Stimulated activated CD4-positive, alpha-beta T cell treated with anti-CD3 and anti-CD28 coated beads, Interleukin-4, amount 100 ng/mL, for 48 hours (primary cell): ENCODE measurements at places on chromosomes 7 and 10.

DNA sequence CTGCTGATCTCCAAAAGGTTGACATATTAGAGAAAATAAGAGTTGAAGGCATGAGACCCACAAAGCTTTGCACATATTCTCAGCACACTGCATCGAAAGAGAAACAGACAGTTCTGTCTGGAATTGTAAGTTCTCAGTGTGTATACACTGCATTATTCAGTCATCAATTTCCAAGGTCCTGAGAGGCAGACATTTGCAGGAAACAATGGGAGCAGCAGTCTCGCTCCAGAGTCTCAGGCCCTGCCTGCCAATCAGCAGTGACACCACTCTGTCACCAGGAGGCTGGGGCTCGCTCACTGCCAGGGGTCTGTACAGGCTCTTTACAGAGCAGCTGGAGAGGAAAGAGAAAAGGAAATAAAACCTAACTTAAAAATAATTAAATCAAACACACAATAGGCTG lies 36.3 kb downstream of the JAZF1 start:
- DNase-seq, result no peak

- no peak for DNase-seq
These were observed 546.2 kb downstream of the SORCS3 start for GRCh38 chr10:105187243-105187642.

DNA sequence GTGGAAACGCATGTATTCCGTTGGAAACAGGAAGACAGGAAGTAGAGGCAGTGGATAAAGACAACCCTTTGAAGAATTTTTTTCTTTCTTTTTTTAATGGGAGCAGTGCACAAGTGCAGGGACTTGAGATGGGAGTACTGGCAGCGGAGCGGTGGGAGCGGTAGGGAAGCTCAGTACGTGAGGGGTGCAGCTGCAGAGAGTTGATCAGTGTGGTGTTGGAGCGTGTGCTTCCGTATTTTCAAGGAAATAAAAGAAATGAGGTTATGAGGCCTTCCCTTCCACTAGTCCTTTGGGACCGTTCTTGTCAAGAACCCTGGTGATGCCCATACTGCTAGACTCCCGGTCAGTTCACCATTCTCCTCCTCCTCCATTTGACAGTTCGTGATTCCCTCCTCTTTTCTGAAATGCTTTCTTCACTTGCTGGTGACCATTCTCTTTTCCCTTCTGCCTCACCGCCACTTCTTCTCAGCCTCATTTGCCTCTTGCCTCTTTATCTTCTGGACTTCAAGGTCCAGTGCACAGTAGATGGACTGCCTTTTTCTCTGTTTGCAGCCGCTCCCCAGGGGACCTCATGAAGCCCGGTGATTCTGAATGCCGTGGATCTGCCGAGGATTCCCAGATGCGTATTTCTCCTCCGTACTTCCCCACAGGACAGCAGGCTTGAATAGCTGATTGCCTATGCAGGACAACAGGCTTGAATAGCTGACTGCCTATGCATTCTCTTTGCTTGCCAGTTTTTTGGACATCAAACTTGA lies 39.1 kb upstream of the TMEM236 start:
- DNase-seq, result no peak

DNA sequence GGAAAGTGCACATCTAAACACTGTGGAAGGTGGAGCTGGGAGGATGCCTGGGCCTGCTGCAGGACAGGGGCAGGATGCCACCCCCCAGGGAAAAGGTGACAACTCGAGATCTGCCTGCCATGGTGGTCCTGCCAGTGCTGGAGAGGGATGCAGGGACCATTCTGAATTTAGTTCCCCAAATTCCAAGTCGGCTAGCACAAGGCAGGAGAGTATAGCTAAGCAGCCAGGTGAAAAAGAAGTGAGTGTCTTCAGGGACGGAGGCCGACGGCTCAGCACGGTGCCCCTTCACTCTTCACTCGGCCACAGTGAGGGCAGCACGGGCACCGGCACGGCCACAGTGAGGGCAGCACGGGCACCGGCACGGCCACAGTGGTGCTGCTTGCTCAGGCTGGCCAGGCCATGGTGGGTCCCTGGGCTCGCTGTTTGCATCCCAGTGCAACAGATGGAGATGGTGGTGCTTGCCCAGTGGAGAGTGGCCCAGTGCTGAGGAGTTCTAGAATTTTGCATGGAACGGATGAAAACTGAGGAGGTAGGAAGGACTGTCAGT lies 161.3 kb upstream of the SHH start:
- no peak for DNase-seq

DNA sequence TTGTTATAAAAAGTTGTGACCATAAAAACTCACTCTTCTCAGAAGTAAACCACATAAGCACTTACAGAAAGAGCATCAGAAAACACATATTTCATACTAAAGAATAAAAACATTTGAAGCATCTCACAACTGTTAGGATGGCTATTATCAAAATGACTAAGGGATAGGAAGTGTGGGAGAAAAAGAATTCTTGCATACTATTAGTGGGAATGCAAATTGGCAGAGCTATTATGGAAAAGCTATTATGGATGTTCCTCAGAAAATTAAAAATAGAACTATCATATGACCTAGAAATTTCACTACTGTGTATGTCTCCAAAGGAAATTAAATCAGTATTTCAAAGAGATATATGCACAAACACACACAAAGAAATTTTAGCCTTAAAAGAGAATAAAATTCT lies 25.2 kb upstream of the POT1 start:
- no peak for DNase-seq

DNA sequence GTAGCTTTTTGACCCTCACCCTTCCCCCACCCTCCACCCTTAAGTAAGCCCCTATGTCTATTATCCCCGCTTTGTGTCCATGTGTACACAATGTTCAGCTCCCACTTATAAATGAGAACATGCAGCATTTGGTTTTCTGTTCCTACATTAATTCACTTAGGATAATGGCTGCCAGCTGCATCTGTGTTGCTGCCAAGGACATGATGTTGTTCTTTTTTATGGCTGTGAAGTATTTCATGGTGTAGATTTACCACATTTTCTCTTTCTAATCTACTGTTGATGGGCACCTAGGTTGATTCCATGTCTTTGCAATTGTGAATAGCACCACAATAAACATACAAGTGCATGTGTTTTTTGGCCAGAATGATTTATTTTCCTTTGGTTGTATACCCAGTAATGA lies 232.2 kb downstream of the CACNA2D1 start:
- DNase-seq, result no peak

DNA sequence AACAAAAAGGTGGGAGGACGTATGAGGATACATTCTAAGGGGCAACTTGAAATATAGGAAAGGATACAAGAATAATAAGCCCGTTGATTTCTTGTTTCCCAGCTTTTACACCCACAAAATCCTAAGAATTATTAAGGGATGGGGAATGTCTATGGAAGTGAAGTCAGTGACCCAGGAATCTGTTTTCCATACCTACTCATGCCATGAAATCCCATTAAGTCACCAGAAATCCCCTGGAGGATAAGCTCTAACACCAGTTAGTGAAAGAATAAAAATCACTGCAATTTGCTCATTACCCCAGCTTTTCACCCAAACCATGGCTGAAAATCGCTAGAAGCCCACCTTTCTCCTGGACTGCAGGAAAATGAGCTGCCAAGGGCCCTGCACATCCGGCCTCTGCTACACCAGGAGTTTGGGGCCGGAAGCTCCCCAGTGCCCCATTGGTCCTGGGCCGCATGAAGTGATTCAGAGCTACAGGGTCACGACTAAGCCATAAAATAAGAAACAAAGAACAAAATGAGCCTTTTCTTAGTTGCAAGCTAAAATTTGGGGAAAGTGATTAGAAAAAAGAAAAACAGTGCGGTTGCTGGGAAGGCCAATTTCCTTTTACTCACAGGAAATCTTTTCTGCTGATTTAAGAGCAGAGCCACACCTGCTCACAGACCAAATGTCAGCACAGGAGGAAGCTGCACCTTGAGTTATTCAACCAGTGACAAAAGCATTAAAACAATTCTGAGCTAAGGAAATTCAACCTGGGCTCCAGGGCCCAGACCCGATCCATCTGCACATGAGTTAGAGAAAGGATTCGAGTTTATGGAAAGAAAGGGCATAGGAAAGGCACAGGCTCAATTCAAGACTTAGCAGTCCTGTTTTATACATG lies 40.3 kb downstream of the HIPK2 start:
- no peak for DNase-seq

DNA sequence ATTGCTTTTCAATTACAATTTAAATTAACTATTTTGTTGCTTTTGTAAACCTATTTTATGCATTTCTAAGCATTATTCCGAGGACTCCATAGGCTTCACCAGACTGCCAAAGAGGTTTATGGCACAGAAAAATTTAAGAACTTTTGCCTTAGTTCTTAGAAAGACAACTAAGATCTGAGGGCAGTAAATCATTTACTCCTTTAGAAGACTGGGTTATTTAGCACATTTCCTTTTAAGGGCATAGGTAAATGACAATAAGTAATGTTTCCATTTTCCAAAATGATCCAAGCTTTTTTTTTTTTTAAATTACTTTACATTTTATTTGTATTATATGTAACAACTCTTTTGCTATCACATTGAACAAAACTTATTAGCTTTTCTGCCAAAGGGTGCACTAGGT lies 15.0 kb upstream of the STEAP4 start:
- DNase-seq, result no peak

GRCh38 chr10:128520211-128520815 lies 394.1 kb upstream of the MKI67 start:
- no peak for DNase-seq

GRCh38 chr7:37901236-37901827 lies 15.3 kb downstream of the SFRP4 start:
- DNase-seq, result no peak

- DNase-seq, result no peak
These were observed 12.6 kb upstream of the OPALIN start for GRCh38 chr10:96371356-96371755.

GRCh38 chr7:36312064-36312914 lies 77.4 kb upstream of the ANLN start:
- no peak for DNase-seq

- no peak for DNase-seq
These were observed 2.2 kb downstream of the STRA8 start for GRCh38 chr7:135235841-135236240.

DNA sequence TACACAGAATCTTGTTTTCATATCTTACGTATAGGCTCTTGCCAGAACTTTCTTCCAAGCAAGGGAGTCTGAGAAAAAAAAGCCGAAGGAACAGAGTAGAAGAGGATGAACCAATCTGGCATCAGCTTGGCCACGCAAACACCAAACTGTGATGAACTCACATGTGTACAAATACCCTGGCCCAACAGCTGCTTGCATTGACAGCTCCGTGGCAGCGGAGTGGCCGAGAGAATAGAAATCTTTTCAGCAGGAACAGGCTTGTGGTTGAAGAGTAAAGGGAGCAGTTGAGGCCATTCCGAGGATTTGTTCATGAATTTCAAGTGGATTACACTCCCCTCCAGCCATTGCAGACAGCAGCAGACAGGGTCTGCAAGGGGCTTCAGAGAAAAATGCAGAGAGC lies 173.8 kb upstream of the PLXNA4 start:
- DNase-seq, result no peak
